CD8-positive, alpha-beta memory T cell (primary cell): ENCODE measurements at places on chromosomes 7 and 10. TPM values are rescaled to one million over a fixed set of nuclear protein-coding genes. Genes with fewer than 3 reads are reported as not detected.

GRCh38 chr7:977326-978048, 2.1 kb upstream of the COX19 start:
- no peak for DNase-seq

- DNase-seq = peak; percentile 17
Observed at GRCh38 chr10:58282615-58283014, 13.7 kb downstream of the CISD1 start.

GRCh38 chr7:151721694-151722093, 155.2 kb downstream of the PRKAG2 start:
- DNase-seq = no peak

DNA sequence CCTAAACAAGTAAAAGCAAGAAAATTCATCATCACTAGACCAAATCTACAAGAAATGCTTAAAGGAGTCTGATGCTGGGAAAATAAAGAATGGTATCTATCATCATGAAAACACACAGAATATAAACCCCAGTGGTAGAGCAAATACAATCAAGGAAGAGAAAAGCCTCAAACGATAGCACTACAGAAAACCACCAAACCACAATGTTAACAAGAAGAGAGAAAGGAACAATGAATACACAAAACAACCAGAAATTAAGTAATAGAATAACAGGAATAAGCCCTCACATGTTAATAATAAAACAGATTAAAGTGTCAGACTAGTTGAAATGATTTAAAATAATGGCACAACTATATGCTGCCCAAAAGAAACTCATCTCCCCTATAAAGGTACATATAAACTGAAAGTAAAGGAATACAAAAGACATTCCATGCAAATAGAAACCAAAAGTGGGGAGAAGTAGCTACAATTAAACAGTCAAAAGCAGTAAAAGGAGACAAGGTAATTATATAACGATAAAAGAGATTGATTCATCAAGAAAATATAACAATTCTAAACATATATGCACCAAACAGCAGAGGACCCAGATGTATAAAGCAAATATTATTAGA, 77.3 kb downstream of the JMJD1C start:
- no peak for DNase-seq

- DNase-seq = no peak
Observed at GRCh38 chr10:6464862-6465430, 115.1 kb downstream of the PRKCQ start.

Gene ADCY1
- total RNA-seq = 1.3 TPM

Gene ATOH7
- total RNA-seq = not detected

Gene CRHR2
- not detected for total RNA-seq

Gene PPP1R17
- not detected for total RNA-seq

Gene PON3
- total RNA-seq = not detected

Gene KEL
- 0.20 TPM for total RNA-seq

Gene SYT15
- total RNA-seq = 0.70 TPM
